ENCODE measurements at places on chromosomes 6 and 20.
A peak's percentile ranks its signal among the peaks of the same experiment; 100 is the strongest.

DNA sequence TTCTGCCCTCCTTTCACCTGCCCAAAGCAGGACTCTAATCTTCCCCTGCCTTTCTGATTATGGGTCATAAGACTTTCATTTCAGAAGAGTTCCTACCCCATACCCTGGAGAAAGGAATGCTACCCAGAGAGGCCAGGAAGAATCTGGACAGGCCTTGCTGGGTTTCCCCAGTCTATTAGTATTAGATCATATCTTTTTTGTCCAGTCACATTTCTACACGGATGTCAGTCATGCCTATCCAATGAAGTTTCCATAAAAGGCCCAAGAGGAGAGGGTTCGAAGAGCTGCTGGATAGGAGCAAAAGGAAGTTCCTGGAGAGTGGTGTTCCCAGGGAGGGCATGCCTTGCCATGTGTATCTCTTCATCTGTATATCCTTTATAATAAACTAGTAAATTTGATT lies 3.2 kb downstream of the POLH start:
- no peak for DNase-seq

DNA sequence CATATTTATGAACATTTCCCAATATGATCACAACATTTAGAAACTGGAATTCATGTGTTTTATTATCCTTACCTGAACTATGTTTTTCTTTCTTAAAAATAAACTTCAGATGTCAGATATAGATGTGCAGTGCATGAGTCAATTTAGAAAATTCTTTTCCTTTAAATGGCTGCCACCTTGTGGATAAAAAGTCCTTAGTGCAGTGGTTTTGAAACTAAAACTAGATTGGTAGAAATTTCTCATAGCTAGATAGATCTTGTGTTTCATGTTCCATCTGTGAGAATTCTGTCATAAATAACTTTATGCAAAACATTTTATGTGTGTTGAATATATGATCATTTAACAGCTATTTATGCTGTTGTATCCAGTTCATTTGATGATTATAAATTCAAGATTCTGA lies 134.9 kb downstream of the KLHL32 start:
- no peak for DNase-seq

- DNase-seq: no peak
Observed at GRCh38 chr6:157494132-157494710, 113.2 kb downstream of the ZDHHC14 start.

- DNase-seq: no peak
Observed at GRCh38 chr6:35876902-35877301, 44.0 kb downstream of the SRPK1 start.

DNA sequence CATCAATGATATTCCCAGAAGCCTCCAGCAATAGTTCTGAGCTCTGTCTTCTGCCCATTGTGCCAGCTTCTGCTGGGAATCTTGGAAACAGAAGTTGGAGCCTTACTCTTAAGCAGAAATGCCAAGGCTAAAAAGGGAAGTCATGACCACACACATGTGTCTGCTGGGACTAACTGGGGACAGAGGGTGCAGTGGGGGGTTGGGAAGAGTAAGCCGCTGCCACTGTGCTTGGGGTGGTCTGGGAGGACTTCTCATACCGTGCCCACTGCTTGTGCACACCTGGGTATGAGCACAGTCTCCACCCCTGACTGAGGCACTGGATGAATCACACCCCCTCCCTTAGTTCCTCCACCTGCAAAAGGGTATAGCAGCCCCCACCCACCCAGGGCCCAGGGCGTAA lies 90.7 kb downstream of the CDC5L start:
- DNase-seq: no peak

DNA sequence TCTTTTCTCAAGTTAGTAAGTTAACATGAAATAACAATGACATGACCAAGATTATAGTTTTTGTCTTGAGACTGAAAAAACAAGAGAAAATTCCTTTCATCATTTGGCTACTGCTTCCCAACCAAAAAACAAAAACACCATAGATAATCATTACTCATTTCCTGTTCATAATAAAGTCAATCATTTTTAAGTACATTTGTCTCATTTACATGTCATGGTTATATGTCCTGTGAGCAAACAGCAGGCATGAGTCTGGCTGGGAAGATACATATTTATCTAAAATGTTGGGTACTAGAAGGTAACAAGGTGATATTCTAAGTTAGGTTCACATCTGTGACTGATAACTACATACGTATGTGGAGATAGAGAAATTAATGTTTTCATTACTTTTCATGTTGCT lies 180.5 kb downstream of the ISM1 start:
- DNase-seq: no peak

GRCh38 chr6:147689398-147689797 lies 180.9 kb downstream of the SAMD5 start:
- no peak for DNase-seq

DNA sequence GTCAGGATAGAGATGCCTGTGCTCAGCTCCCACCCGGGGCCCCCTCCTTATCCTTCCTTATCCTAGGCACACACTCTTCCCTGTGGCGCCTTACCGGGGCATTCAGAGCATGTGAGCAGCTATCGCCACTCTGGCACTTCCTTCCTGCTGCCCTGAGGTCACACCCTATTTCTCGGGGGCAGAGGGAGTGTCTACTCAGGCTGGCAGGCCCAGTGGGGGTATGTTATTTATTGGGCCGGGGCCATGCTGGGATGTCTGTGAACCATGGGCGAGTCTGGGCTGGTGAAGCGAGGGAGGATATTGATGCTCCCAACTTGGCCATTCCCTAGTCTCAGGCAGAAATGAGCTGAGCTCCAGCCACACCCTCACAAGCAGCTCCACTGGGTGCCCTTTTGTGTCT lies 3.9 kb upstream of the LY6G6D start:
- no peak for DNase-seq

- DNase-seq: no peak
Observed at GRCh38 chr6:163415620-163416556, 1.4 kb downstream of the QKI start.

GRCh38 chr20:4607287-4607713 lies 114.4 kb upstream of the PRND start:
- peak; percentile 15 for DNase-seq

DNA sequence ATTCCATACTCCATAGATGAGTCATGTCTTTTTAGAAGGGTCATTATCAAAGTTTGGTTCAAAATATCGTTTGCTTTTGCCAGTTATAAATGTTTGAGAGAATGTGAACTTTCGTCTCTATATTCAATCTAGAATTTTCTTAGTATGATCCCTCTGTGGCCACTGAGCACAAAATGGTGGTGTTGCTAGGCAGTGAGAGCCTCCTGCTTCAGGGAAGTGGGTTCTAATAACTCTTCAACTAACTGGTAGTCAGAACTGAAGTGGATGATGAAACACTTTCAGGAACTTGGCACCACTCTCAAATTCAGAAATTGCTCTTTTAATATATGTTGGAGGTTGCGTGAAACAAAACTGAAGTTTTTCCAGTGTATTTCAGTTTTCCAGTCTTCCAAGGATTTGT lies 125.0 kb upstream of the DOK5 start:
- DNase-seq: no peak

- no peak for DNase-seq
Observed at GRCh38 chr6:5782783-5783547, 223.8 kb downstream of the NRN1 start.

DNA sequence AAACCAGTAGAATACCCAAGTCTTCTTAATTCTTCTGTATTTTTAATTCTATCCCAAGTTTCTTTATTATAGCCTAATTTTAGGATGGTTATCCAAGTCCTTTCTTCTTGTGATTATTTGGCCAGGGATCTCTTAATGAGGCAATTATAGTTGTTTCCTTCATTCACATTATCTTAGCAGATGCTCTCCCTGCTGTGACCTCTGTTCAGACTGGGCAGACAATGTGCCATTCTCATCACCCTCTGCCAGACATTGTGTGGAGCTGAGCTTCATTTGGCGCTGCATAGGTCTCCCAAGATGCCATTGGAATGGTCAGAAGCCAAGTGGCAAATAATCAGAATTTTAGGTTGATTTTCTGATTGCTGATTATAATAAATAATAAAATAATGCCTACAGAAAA lies 79.4 kb downstream of the LIN28B start:
- DNase-seq: no peak

DNA sequence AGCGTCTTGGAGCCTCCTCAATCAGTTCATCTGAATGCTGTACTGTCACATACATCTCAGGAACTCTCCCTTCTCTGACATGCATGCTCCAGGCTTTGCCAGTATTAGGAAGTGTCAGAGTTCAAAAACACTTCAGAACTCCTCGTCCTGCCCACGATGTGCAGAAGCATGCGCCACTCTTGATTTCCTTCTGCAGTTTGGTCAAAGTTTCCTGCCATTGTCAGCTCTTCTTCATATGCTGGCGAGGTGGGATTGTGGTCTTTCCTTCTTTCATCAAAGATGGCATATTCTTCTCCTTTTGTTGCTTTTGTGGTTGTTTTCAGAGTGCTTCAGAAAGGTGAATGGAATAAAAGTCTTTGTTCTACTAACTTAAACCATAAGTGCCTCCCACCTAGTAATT lies 21.0 kb downstream of the SLC13A3 start:
- DNase-seq: no peak

- no peak for DNase-seq
Observed at GRCh38 chr20:25669826-25670422, 26.7 kb downstream of the ZNF337 start.

DNA sequence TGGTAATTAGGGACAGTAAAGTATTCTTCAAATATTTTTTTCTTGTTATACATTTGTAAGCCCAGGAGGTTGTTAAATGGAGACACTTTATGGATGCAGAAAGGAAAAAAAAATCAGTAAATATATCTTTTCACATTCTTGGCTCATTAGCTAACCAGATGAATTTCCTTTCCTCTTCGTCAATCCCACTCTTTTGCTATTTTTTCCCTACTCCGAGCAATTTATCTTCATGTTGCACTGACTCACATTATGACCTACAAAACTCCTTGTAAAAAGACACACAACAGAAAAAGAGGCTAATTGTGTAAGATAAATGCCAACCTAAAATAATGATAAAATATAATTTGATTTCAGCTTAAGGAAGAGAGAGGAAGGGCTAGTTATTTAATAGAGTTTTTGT lies 472.9 kb upstream of the ZNF337 start:
- no peak for DNase-seq

DNA sequence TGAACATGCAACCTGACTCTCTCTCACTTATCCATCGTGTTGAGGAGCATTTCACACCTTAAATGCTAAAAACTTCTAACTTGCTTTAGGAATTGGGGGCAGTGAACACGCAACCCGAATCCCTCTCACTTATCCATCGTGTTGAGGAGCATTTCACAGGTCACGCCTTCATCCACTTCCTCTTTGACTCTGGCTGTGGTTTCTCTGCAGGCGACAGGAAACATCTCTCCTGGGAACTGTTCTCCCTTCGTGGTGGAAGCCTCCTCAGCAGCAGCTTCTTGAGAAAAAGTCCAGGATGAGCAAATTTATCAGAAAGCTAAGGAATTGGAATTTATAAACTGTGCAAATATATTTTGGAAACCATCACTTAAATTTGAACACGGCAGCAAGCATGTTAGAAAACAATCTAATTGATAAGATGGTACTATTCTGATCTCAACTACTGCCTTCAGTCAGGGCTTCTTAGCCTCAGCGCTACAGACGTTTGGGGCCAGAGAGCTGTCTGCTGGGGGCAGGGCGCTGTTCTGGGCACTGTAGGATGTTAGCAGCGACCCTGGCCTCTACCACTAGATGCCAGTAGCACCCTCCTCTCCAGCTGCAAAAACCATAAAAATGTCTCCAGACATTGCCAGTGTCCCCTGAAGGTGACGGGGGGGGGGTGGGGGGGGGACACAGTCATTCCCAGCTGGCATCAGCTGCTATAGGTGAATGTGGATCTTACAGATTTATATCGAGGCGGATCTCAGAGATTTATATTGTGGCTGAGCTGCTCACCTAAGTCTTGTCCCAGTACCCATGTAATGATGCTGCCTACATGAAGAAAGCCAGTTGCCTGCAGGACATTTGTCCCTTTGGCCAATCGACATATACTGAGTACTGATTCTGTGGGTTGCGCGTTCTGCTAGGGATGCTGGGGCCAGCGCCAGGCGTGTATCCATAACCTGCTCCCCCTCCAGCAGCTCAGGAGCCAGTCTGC lies 26.2 kb downstream of the CTCFL start:
- no peak for DNase-seq

GRCh38 chr20:59772373-59772705 lies 161.1 kb downstream of the SYCP2 start:
- DNase-seq: no peak
